Brain pericyte (primary cell): ENCODE measurements at places on chromosomes 4 and X.

DNA sequence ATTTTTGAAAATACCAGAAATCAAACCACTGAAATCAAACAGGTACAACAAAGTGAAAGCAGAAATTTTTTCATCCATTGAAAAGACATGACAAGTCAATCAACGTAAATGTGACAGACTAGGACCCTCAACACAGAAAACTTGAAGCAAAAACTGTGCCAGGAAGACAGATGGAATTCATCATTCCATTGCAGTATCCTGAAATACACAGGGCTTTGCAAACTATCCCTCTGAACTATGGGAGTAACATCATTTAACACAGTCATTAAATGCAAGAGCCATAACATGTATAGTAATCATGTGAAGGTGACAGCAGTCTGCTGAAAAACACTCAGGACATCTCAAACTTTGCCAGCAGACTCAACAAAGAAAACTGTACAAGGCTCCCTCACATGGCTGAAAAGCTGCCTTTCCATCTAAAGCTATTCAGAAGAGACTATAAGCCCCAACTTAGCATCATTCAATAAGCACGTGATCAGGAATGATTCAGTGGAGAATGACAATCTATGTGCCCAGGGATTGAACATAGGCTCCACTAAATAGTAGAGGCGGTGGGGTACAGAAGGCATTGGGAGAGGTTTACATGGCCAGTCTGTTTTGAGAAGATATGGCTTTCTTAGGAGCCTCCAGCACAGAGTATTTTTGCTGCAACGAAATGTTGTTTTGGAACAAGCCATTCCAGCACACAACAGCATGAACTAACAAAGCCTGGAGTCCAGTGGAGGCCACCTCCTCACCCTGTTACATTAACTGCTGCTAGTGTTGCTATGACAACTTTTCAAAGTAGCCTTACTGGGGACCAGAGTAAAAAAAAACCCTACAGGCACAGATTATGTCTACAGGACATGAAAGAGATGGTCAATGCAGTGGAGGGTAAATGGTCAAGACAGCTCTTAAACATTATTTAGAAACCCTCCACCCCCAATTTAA lies 274.5 kb upstream of the NOCT start:
- no peak for DNase-seq

DNA sequence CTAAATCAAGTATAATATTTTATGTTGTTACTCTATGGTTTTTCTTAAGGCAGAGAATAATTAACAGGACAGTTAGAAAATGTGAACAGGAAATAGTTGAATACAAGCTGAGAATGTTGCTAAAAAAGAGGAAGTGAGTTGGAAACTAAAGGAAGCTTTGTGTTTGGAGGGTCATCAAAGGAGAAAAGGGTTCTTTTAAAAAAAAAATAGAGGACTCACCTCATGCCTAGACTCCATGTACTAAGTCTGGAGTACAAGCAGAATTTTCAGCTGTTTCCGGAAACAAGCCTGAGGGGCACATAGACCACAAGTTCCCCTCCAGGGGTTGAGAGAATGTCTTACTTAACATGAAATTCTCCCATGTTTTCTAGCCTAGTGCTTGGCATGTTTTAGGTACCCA lies 20.1 kb upstream of the MAP7D3 start:
- no peak for DNase-seq

GRCh38 chrX:78619834-78620233 lies 39.3 kb downstream of the RTL3 start:
- no peak for DNase-seq

- no peak for DNase-seq
These were observed 57.2 kb upstream of the MTMR1 start for GRCh38 chrX:150635952-150636351.

DNA sequence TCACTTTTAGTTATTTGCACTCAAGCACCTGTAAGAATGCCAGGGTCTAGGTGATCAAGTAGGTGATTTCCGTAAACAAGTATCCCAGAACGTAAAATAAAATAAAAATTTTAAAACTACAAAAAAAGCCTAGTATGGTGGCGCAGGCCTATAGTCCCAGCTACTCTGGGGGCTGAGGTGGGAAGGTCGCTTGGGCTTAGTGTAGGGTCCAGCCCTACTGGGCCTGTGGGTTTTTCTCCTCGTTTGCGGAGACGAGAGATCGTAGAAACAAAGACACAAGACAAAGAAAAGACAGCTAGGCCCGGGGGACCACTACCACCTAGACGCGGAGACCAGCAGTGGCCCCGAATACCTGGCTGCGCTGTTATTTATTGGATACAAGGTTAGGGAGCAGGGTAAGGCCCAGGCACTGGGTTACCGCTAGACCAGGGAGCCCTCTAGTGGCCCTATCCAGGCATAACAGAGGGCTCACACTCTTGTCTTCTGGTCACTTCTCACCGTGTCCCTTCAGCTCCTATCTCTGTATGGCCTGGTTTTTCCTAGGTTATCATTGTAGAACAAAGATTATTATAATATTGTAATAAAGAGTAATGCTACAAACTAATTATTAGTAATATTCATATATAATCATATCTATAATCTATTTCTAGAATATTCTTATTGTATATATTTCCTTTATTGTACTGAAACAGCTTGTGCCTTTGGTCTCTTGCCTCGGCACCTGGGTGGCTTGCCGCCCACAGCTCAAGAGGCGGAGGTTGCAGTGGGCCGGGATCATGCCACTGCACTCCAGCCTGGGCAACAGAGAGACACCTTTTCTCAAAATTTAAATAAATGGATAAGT lies 38.4 kb downstream of the SAGE1 start:
- DNase-seq: no peak
